ENCODE measurements at places on chromosomes 3 and 15.
A peak's percentile ranks its signal among the peaks of the same experiment; 100 is the strongest.

DNA sequence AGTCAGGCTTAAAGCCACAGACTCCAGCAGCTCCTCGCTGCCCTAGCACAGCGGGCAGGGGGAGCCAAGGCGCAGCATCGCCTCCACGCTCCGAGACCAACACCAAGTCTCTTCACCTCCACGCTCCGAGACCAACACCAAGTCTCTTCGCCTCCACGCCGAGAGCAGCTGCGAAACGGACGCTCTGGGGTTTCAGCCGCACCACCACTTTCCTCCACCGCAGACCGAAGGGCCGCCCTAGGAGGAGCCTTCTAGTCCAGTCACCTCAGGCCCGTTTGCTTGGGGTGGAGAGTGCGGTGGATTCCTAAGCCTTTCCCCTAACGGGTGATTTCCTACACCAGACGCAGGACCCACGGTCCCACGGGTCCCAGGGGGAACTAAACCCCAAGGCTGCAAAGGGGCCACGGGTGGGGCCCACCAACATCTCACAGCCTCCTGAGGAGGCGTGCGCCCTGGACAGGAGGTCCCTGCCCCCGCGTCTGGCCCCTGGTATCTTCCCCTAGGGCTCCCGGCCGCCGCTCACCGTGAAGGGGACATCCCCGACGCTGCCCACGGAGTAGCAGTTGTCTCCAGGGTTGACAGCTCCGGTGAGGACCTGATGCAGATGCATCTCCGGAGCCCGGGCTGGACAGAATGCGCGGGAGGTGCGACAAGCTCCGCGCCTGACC lies 501 bp downstream of the DMXL2 start:
- DNase-seq, result peak; percentile 50

DNA sequence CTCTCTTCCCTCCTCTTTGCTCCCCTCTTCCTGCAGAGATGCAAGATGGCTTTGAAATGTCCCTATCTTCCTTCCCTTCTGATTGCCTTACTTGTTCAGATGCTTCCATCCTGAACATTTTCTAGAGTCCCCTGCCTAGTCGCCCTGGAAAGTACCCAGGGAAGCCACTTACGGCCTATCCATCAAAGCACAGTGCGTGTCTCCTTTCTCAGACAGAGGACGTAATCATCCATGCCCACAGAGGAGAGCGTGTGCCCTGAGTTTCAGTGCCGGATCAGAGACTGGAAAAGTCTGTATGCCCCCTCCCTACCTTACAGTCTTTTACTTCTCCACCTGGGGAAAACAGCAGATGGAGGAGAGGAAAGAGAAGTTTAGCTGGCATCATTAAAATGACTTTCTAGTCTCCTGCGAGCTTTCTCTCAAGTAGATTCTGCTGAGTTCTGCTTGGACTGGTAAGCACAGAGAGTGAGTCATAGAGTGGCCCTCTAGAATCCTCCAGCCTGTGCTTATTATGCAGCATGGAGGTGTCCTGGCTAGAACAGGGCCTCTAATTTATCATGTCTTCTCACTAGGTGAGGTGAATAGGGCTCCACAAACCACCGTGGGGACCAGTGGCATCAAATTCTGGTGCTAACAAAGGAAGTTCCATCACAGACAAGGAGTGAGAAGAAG lies 114.6 kb downstream of the SLCO3A1 start:
- DNase-seq, result no peak

GRCh38 chr3:12663401-12663935 lies 449 bp downstream of the RAF1 start:
- no peak for DNase-seq

DNA sequence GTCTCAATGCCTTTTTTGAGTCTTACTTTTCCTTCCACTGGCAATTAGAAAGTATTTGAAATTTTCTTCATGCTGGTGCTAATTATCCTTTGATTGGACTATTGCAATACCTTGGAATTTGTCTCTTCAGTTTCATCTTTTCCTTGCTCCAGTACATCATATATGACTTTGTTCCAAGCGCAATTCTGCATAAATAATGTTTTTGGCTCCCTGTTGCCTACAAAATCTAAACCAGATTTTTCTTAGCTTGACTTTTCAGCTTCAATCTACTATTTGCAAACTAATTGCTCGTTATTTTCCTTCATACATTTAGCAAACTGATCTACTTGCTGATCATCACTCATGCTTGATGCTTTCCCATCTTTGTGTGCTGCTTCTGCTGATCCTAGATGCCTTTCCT lies 230.8 kb upstream of the GPR149 start:
- DNase-seq, result no peak

GRCh38 chr3:67423722-67424121 lies 230.7 kb downstream of the SUCLG2 start:
- no peak for DNase-seq

- DNase-seq, result no peak
Observed at GRCh38 chr15:51181905-51182304, 87.2 kb upstream of the TNFAIP8L3 start.

DNA sequence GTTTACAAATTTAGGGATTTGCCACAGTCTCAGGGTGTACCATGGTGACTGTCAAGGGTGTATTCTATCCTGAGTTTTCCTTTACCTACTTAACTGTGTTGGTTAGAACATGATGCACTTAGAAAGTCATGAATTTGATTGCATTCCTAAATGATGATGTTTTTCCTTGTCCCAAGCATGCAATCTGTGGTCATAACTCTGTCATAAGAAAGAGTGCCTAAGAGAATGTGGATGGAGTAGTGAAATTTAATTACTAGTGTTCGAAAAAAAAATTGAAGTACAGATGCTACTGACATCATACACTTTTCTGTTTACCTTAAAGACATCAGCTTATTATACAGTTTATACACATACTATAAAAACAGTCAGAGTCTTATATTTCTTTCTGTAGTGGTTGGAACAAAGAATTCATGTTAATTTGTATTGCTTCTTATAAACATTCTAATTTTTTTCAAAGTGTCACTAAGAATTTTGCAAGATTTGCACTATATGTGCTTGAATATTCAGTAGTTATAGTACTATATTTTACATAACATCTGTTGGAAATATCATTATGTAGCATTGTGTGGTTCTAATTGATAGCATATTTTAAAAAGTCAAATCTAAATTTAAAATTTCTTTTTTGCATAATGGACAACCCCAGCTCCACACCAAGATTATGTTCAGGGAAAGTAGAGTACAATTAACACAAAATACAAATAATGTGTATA lies 231.3 kb upstream of the KCNMB2 start:
- peak; percentile 30 for DNase-seq

DNA sequence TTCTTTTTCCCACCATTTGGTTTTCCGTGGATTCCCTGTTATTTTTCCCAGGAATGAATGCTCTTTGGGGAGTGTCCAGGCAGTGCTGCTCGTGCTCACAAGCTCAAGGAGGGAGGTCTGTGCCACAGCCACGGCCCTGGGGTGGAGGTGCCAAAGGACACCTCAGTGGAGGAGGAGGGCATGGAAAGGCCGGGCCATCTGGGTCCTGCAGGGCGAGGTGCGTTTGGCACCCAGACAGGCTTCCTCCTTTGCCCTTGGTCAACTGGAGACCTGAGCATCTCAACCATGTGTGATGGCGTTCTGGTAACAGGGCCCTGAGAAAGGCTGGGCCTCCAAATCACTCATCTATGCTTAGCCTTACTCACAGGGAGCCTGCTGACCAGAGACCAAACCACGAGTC lies 25.4 kb downstream of the KY start:
- DNase-seq, result no peak

GRCh38 chr3:5463991-5464390 lies 276.5 kb downstream of the EDEM1 start:
- DNase-seq, result no peak

GRCh38 chr3:142270407-142270806 lies 45.0 kb upstream of the GK5 start:
- no peak for DNase-seq

DNA sequence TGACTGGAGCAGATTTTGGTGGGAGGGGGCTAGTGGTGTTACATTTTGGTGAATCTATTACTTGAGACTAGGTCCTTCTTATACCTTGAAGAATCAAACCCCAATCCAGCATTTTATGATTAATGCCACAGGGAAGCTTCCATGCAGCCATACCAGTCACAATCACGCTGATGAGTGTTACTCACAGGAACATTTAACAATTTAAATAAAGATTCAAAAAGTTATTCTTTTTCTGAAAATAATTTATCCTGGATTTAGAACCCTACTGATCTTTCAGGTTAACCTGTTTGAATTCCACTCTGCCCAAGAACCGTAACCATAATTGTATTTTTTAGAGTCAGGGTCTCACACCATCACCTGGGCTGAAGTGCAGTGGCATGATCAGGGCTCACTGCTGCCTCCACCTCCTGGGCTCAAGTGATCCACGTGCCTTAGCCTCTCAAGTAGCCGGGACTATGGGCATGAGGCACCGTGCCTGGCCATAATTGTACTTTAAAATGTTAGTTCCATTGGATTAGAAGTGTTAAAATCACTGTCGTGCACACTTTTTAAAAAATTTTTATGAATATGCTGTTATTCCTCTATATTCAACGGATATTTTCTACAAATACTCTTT lies 929 bp upstream of the MTMR10 start:
- no peak for DNase-seq

GRCh38 chr3:179546814-179547241 lies 15.9 kb upstream of the ACTL6A start:
- DNase-seq, result no peak

DNA sequence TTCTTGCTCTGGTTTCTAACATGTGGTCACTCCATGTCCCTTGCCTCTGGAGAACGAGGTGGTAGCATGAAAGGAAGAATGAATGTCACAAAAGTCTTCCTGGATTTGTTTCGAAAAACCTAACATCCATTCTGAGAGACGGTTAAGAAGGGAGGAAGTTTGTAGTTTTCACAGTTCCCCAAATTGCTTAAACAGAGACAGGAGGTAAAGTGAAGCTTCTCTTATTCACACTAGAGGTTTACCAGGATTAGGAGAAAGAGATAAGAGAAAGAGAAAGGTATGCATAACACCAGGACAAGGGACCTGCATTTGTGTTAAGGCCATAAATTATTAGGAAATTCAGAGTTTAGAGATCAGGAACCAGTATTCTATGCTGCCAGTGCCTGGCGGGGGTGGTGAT lies 228.1 kb downstream of the CPNE4 start:
- no peak for DNase-seq

DNA sequence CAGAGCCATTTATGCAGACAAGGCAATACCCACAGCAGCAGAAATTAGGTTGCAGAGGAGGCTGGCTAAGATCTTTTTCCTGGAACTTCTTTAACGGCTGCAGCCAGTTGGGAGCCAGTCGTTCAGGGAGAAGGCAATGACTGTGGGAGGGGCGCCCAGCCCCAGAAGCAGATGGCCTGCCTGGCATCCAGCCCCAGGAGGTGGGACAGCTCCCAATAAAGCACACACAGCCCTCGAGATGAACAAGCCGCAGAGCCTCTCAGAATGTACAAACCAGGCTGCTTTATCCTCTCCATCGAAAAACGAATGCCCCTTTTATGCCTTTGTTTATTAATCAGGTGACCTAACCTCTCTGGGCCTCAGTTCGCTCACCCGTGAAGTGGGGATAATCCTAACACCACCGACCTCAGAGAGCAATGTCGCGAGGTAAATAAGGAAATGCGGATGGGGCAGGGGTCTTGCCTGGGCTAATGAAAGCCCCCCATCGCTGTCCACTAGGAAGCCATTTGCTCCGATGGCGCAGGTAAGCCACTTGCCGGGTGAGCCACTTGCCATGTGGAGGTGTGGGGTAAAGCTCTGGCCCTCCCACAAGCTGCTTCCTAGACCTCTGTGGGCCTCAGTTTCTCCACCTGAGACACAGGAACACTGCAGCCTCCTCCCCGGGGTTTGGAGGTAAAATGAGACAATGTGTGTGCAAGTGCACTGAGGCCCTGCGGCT lies 35.8 kb downstream of the MGLL start:
- no peak for DNase-seq

DNA sequence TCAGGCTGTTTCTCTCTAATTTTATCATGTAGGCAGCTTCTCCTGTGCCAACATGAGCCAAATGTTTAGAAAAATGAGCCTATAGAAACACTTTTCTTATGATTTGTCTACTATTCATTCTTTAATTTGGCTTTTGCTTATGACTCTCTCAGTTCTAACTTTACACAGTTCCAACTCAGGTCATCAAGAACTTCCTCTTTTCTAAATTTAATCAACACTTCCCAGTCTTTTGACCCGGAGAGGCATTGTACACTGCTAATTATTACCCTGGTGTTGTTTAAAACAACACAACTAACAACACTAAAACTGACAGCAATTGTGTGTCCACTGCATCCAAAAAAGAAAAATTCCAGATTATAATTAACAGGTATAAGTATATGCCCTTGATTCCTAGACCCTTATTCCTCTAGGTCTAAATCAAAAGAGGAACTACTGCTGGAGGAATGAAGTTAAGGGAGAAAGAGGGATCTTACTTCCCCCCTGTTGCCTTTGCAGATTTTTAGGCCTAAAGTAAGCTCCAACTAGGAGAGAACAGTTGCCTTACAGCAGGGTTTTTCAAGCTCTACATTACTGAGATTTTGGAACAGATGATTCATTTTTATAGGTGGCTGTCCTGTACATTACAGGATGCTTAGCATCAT lies 332.2 kb upstream of the GOLIM4 start:
- DNase-seq, result no peak

- DNase-seq, result no peak
Observed at GRCh38 chr15:34324933-34325332, 12.6 kb downstream of the SLC12A6 start.

DNA sequence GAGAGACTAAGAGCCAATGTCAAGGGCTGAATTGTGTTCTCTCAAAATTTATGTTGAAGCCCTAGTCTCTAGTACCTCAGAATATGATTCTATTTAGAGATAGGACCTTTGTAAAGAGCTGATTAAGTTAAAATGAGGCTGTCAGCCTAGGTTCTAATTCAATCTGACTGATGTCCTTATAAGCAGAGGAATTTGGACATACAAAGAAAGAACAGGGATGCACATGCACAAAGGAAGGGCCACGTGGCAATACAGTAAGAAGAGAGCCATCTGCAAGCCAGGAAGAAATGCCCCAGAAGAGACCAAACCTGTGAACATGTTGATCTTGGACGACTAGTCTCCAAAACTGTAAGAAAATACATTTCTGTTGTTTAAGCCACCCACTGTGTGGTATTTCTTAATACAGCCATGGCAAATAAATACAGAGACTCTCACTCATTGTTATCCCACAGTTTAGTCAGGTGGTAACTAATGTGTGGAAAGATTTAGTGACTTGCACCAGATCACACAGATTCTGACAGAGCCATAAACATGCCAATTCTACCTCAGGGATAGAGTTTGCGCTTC lies 652.2 kb downstream of the NAALADL2 start:
- DNase-seq, result no peak

- DNase-seq, result peak; percentile 20
Observed at GRCh38 chr3:155497930-155498647, 204.6 kb upstream of the STRIT1 start.

Data from urothelium cell line (cell line).